HFFc6 (cell line): ENCODE measurements at places on chromosomes 7 and 10.

GRCh38 chr10:132522521-132523411, 14.8 kb upstream of the INPP5A start:
- DNase-seq = no peak

GRCh38 chr10:107206833-107207232, 42.3 kb upstream of the SORCS1 start:
- DNase-seq = no peak

GRCh38 chr10:110873951-110874350, 2.2 kb downstream of the PDCD4 start:
- no peak for DNase-seq

DNA sequence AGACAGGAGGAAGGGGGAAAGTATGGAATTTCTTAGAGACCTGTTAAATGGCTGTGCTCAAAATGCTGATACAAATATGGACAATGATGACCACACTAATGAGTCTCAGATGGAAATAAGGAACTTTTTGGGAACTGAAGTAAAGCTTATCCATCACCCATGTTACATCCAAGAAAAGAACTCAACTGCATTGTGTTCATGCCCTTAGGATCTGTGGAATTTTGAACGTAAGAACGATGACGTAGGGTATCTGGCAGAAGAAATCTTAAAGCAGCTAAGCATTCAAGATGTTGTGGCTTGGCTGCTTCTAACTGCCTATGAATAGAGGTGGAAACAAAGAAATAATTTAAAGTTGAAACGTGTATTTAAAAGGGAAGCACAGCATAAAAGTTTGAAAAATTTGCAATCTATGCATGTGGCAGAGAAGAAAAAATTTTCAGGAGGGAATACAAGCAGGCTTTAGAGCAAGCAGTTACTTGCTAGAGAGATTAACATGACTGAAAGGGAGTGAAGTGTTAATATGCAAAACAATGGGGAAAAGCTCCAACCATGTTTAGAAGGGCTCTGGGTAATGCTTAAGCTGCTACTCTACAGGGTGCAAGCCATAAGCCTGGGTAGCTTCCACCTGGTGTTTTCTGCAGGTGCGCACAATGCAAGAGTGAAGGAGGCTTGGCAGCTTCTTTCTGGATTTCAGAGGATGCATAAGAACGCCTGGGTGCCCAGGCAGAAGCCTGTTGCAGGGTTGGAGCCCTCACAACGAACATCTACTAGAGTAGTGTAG, 499.7 kb upstream of the SEMA3D start:
- DNase-seq = no peak

DNA sequence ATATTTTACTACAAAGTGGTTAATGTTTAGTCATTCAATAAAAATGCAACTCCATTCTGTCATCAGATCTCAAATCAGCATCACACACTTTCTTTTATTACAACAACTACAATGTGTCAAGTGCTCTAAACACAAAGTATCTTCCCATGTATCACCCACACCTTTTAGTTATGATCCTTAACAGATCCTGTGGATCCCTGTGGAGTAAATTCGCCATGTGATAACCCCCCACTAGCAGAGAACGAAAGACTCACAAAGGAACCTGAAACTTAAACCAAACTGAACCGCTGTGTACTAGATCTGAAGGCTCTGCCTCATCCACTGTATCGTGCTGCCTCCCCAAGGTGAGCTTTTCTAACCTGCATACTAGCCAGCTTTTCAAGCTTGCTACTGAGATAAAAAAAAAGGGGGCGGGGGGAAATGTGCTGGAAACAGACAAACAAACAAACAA, 1.7 kb downstream of the DPY19L1 start:
- peak; percentile 30 for DNase-seq

- DNase-seq = peak; percentile 59
Observed at GRCh38 chr7:35801392-35802101, 690 bp downstream of the SEPTIN7 start.

- no peak for DNase-seq
Observed at GRCh38 chr10:94485094-94485493, 60.5 kb upstream of the HELLS start.

DNA sequence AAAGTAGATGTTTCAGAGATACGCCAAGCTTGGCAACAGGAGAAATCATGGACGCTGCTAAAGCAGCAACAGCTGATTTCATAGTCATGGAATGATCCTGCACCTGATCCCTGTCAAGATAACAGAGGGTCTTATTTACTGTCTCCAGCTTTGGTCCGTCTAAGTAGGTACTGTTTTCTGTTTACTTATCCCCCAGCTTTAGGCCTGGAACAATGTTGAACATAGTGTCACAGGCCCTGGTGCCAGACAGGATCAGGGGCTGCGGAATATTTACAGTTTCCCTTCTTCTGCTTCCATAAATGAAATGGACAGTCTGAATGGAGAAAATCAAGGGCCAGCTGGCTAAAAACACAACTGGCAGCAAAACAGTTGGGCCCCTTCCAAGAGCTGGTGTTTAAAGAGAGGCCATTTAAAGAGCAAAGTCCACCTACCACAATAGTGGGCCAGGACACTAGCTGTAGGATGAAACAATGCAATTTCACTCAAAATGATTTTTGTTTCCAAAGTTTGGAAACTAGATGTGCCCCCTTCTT, 2.9 kb downstream of the GPR37 start:
- DNase-seq = no peak

DNA sequence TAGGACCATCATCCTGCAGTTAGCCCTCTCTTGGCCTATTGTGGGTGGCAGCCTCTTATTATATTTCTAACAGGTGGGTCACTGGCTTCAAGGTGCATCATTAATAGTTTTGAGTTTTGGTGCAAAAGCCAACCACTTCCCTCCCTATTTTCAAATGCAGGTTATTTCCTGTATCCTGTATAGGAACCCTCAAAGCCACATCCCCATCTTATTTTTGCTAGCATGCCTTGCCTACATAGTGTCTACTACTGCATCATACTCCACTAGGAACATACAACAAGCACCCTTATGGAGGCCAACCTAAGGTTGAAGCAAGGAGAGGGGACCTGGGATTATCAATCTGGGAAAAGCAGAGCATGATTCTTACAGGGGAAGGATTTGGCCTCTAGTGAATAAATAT, 264.4 kb downstream of the BBS9 start:
- DNase-seq = no peak

- peak; percentile 74 for DNase-seq
Observed at GRCh38 chr10:114684822-114685209, 26.7 kb upstream of the ABLIM1 start.

GRCh38 chr10:96401036-96401435, 42.2 kb upstream of the OPALIN start:
- DNase-seq = no peak

- DNase-seq = no peak
Observed at GRCh38 chr7:36114355-36114754, 38.7 kb upstream of the EEPD1 start.

GRCh38 chr10:125441151-125441550, 241.8 kb downstream of the TEX36 start:
- no peak for DNase-seq

- no peak for DNase-seq
Observed at GRCh38 chr7:28018020-28018419, 162.6 kb downstream of the JAZF1 start.

- DNase-seq = no peak
Observed at GRCh38 chr7:86908948-86909347, 150.5 kb downstream of the ELAPOR2 start.

DNA sequence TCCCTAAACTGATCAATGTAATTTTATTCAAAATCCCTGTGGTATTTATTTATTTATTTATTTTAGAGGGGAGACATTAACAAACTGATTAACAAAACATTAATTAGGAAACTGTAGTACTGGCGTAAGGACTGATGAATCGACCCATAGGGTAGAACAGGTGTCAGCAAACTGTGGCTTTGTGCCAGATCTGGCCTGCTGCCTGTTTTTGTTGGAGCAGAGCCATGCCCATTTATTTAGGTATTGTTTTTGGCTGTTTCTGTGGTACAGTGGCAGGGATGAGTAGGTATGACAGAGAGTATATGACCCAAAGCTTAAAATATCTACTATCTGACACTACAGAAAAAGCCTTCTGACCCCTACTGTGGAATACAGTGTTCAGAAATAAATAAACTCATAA, 332.5 kb upstream of the ETV1 start:
- DNase-seq = no peak

DNA sequence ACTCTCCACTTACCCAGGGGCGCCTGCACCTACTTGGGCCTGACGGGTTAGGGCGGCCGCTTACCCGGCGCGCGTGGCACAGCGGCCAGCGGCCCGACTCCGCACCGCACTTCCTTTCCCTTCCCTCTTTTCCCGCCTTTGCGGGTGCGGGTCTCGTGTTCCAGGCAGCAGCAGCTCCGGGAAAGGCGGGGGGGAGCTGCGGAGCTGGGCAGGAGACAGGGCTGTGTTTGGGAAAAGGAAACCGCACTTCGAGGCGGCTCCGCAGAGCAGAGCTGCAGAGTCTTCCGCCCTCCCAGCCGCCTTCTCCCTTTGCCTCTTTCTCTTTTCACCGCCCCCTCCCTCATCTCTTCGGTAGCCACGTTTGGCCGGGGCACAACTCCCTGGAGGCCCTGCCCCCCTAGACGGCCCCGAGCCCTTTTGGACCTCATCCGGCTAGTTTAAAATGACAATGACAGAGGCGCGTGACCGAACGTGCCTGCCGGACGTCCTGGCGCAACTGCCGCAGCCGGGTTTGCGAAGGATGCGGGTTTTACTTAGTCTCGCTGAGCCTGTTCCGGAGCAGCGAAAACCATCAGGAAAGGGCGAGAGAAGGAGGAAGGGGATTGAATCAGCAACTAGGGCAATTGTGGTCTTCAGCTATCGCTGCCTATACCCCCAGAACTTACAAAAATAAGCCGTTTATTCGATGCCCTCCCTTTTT, 7.9 kb upstream of the PAX2 start:
- no peak for DNase-seq

DNA sequence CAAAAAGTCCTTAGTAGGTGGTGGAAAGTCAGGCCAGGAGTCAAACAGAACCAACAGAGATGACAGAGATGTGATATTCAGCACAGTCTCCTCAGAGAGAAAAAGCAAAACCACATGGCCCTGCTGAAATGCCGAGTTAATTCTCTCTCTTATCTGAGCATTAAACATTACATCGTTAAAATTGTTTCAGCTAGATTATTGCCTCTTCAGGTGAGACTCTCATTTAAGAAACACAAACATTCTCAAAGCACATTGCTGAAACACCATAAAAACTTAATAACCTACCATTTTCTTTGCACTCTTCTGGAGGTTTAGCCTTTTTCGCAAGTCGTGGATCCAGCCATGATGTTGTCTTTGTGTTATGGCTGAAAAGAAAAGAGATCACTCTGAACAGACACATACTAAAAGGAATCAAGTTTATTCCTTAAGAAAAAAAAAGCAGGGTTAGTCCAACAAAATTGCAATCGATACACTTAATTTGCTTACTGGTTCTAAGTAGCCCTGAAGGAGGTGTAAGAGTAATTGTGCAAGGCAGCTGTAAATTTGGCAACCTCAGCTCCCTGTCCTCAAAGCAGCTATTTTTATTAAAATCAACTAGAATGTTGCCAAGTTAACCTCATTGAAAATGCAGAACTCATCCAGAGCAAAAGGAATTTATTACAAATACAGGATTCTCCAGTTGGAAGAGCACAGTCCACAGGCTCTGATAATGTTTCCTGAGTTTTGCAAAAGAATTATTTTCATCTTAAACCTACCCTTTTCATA, 691.1 kb downstream of the PHTF2 start:
- DNase-seq = no peak

DNA sequence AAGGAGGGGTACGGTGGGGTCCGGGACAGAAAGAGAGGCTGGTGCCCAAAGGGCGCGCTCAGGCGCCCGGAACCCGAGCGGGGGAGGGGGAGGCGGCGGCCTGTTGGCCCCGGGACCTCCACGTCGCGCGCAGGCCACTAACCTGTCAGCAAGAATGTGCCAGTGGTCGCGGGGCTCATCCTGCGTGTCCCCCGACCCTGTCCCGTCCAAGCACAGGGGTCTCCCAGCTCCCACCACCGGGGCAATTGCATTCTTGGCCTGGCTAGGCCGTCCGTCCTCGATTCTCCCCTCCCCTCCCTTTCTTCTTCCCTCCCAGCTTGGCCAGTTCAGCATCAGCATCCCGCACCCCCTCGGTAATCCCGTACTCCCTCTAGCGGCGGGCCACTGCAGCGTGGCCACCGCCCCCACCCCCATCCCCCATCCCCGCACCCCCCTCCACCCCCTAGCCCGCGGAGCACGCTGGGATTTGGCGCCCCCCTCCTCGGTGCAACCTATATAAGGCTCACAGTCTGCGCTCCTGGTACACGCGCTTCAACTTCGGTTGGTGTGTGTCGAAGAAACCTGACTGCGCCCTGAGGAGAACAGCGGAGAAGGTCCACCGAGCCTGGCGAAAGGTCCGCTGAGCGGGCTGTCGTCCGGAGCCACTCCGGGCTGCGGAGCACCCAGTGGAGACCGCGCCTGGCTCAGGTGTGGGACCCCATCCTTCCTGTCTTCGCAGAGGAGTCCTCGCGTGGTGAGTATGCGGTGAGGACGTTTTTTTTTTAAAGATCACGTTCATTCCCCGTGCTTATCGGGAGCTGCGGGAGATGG, at the start of gene SGCE:
TSS of gene SGCE (minus strand) at position 286 of the 810 bp plus-strand sequence. CDS start at position 251, 35 bp downstream.
- DNase-seq = peak; percentile 57

DNA sequence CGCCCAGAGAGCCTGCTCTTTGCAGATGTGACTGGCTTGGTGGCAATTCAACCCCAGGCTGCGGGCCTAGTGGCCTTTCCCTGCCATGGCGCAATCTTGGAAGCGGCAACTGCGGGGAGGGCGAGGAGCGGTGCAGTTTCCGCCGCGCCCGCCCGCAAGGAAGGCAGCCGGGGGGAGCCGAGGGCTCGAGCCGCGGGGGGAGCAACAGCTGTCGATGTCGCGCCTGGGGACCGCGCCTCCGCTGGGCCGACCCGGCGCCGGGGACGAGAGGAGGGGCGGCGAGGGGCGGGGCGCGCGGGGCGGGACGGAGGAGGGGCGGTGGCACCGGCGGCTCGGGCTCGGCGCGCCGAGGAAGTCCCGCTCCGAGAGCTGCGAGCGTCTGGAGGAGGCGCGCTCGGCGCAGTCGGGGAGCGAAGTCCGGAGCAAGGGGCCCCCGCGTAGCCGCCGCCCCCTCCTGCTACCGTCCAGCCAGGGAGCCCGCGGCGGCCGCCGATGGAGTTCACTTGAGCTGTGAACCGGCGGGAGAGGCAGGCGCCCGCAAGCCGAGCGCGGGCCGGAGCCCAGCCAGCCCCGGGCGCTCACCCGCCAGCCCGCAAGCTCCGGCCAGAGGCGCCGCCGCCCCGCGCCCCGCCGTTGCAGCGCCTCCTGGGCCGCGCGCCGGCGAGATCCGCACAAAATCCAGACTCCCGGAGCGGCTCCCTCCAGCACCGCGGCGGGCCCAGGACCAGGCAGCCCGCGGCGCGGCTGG, 438.1 kb upstream of the GALNT17 start:
- no peak for DNase-seq

DNA sequence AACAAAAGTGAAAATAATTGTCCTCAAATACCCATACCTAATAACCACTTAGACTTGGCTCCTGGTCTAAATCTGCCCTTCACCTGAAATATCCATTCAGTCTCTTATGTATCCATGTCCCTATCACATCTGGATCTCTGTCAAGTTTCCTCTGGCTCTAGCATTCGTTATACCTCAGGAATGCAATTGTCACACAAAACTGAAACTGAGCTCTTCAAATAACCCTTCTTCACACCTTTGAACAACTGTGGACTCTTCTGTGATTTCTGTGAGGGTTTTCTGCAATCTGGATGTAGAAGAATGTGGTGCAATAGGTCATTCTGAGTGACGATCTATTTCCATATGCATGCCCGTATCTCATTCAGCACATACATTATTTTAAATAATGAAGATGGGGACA, 53.5 kb upstream of the FGL2 start:
- no peak for DNase-seq

- DNase-seq = no peak
Observed at GRCh38 chr10:124114696-124115095, 21.3 kb upstream of the CHST15 start.
